ENCODE measurements at places on chromosomes 11 and 22.

- peak; percentile 55 for DNase-seq
Observed at GRCh38 chr11:76810151-76810853, 27.1 kb downstream of the TSKU start.

DNA sequence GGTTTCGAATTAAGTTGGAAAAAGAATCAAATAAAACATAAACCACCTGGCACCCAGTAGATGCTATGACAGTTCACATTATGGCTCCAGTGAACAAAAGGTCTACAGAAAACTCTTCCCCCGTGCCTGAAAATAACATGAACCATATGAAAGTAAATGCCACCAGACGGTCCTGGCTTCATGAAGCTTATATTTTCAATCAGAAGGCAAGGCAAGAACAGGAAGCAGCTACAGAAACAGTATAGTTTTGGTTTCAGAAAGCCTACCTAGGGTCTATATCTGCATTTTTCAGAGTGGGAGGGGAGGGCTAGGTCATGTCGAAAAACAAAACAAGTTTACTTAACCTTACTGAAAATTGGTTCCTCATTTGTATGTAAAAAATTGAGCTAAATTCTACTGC, 9.8 kb downstream of the RAB30 start:
- DNase-seq = no peak

DNA sequence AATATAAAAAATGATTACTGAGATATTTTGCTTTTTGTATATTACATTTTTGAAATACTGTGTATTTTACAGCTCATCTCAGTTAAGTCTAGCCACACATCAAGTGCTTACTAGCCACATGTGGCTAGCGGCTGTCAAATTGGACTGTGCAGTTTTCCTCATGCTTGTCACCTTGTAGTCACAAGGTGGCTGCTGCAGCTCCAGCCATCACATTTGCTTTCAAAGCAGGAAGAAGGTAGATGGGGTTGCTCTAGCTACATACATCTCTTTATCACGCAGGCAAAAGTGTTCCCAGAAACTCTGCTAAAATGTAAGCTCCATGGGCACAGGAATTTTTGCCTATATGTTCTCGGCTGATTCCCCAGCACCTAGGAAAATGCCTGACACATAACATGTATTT, 61.5 kb downstream of the MICAL2 start:
- no peak for DNase-seq

DNA sequence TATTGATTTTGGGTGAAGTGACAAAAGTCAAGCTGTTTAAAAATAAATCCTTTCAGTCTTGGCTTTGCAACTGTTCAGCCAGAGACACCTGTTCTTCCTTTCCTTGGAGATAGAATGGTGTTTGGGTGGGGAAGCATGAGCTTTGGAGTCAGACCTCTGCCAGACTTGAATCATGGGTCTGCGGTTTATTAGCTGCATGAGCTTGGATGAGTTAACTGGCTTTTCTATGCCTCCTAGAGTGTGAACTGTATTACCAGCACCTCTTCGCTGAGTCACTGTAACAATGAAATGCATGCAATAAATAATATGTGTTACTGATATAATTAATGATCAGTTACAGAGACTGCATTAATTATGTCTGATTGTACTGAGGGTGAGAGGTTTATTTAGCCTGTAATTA, 13.5 kb upstream of the MYEOV start:
- DNase-seq = peak; percentile 80

DNA sequence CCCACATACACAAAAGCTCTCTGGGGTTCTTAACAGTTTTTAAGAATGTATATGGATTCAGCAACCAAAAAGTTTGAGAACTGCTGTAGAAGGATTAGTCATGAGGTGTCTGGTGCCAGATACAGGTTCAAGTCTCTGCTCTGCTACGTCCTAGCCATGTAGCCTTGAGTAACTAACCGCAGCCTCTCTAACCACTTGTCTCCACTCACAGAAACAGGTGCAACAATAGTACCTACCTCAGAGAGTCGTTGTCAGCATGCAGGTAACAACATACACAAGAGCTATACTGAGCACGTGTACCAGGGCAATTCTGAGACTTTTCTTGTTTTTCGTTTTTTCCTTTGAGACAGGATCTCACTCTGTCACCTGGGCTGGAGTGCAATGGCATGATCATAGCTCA, 26.9 kb downstream of the CBX7 start:
- peak; percentile 1 for DNase-seq

DNA sequence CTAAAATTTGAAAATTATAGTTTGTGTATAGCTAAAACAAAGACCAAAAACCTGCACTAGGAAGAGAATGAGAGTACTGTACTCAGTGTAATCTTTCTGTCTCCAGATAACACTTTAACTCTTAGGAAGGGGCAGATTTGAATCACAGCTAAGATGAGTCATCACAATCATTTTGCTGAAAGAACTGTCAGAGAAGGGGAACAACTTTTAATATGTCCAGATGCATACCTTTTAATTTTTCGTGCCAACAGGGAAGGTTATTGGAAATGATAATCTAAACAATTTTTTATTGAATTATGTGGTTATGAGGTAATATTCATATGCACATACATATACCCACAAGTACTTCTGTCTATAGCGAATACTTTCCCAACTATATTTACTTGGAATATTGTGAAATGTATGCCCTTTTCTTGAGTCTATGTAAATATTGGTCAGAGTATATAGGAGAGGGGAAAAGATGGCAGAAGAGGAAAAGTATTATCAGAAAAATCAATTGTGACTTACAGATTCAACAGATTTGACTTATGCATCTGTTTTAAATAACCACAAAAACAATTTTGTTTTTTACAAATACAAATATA, 51.1 kb upstream of the MUC15 start:
- no peak for DNase-seq

GRCh38 chr11:111999111-111999510, 26.1 kb upstream of the DLAT start:
- DNase-seq = no peak

DNA sequence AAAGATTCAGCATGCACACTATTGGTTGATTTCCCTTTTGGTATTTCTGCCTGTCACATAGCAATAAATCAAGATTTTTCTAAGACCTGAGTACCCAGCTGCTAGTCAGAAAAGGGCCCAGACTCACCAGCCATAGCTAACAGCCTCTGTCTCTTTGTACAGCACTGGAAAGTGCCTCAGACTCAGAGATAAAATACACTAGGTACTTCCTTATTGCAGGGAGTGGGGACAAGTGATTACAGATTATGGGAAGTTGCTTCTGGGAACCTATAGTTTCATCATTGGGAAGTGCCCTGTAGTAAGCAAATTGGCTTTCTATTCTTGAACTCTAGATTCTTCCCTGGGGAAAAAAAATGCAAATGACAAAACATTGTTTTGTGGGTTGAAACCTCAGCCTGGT, at the start of gene CASP5:
TSS of gene CASP5 (minus strand) at position 166 of the 400 bp plus-strand sequence. CDS start at position 134, 32 bp downstream.
- no peak for DNase-seq

- no peak for DNase-seq
Observed at GRCh38 chr11:31812383-31813381, 1.6 kb upstream of the PAX6 start.

- no peak for DNase-seq
Observed at GRCh38 chr22:49544286-49544685, 283.4 kb downstream of the BRD1 start.

DNA sequence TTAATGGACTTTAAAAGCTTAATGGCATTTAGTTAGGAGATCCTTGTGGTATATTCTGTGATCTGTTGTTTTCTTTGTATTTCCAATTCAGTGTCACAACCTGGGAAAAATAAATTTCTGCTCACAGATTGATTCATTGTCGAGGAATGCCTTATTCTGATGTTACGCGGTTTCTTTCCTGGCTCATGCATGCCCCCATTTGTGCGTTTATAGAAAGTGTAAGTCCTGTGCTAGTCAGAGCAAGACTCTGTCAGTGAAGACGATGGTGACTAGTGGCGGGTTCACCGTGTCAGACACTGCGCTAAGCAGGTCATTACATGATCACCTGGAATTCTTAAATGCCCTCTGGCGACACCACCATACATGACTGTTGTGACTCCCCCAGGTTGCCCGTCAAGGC, 169.4 kb downstream of the TBC1D22A start:
- DNase-seq = no peak

DNA sequence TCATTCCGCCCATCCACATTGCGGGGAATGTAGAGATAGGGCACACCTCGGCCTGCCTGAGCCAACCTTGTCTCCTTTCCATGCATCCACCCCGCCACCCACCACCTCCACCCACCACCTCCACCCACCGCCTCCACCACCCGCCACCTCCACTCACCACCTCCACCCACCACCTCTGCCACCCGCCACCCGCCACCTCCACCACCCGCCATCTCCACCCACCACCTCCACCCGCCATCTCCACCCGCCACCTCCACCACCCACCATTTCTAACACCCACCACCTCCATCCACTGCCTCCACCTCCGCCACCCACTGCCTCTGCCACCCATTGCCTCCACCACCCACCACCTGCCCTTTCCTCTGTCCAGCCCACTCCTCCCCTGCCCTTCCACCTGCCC, 78.4 kb downstream of the IGLL1 start:
- no peak for DNase-seq

DNA sequence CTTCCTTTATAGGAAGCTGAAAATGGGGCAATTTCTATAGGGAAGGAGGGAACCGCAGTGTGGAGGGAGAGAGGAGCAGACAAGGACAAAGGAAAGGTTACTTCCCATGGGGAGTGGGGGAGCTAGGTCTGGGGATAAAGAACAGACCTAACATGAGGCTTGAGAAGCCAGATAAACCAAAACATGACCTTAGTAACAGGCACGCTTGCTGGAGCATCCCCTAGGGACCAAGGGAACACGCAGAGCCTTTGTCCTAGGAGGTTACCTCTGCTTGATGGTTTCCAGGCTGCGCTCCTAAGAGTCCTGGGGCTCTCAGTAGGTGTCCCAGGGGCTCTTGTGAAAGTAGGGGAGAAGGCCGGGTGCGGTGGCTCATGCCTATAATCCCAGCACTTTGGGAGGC, 271.4 kb upstream of the NCAM1 start:
- DNase-seq = no peak

- no peak for DNase-seq
Observed at GRCh38 chr22:43956805-43957463, 1.7 kb downstream of the SAMM50 start.

DNA sequence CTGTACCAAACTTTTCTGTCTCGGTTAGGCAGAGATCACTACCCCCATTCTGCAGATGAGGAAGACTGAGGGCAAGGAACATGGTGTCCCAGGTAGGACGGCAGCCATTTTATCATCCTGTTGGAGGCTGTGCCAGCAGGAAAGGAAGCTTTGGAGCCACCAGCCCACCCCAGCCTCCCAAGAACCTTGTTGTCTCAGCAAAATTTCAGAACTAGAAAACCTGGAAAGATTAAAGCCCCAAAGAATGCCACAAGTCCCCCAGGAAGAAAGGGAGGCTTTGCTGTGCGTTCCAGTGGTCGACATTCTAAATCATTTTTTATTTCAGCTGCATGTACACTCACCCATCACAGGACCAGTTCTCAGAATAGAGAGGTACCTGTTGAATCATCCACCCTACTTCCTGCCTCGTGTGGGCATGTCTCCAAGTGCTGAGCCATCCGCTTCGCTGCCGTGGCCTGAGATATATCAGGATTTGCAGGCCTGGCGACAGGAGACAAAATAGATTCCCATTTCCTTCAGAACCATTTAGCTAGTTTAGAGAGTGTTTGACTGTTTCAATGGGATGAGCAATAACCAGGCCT, 13.0 kb upstream of the EIF3D start:
- DNase-seq = peak; percentile 78

GRCh38 chr11:516400-516799, 9.4 kb upstream of the RNH1 start:
- DNase-seq = no peak

DNA sequence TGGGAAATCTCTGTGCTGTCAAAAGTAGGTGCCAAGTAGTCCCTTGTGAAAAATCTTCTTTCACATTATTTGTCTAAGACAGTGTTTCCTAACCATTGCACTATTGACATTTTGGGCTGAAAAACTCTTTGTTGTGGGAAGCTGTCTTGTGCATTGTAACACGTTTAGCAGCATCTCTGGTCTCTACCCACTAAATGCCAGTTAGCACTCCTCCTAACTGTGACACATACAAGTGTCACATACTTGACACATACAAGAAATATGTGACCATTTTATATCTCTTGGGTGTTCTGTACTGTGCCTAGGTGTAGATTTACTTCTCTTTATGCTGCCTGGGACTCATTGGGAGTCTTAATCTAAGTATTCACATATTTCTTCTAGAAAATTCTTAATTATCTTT, 57.8 kb downstream of the NXPE1 start:
- DNase-seq = no peak

- DNase-seq = no peak
Observed at GRCh38 chr11:4466131-4466870, 16.1 kb upstream of the OR52K1 start.

DNA sequence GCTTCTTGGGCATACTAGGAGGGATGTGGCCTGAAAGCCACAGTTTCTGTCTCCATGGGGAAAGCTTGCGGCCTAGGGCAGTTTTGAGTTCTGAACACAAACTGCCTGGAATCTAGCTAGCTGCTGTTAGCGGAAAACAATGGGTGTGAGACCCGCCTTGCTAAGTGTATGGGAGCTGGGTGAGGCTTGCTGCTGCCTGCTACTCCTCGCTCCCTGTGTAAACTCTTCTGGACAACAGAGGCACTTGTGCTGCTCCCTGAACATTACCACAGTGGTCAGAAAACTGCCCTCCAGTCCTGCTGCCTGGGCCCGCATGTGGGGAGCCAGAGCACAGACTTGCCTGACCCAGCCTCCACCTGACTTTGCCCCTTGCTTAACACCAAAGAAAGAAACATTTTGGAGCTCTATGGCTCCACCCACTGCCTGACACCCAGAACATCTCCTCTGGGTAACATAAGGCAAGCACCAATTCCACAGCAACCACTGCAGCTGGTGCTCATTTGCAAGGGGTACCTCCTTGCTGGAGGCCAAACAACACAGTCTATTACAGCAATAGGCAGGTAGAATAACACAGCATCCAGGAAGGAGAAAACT, 766.3 kb upstream of the RAG2 start:
- DNase-seq = no peak

DNA sequence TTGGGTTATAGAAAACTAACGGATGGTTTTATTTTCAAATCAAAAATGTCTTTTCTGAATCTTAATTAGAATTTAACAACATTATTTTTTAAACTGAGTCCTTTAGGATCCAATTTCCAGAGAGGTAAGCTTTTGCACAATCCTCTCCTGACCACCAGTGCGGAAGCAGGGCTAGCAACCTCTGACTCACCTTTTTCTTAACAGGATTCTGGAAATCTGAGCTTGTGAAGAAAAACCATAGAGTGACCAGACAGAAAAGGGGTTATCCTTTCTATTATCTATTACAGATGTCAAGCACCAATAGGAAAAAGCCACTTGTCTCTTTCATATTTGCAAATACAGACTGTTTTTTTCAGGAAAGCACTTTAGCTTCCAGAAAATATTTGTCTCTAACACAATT, 25.3 kb downstream of the ALG9 start:
- no peak for DNase-seq

DNA sequence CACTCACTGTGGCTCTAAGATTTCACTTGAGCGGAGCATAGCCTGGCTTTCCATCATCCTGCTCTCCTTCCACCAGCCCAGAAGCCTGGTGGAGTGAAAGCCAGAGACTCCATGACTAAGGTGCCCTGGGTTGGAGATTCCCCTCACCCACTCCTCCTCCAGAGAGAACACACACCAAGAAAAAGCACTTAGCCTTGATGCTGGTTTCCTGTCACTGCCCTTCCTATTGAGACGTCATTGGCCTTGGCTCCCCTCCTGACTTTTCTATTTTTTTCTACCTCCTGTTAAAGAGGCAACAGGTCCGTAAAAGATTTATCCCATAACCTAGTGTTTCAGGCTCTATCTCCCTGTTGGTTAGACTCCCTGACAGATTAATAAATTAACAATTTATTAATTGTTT, 38.5 kb upstream of the APLNR start:
- no peak for DNase-seq

GRCh38 chr22:27135031-27135981, 477.9 kb downstream of the MIAT start:
- peak; percentile 81 for DNase-seq
